ENCODE measurements at places on chromosomes 6 and 20. TPM values are rescaled to one million over a fixed set of nuclear protein-coding genes. Genes with fewer than 3 reads are reported as not detected.

DNA sequence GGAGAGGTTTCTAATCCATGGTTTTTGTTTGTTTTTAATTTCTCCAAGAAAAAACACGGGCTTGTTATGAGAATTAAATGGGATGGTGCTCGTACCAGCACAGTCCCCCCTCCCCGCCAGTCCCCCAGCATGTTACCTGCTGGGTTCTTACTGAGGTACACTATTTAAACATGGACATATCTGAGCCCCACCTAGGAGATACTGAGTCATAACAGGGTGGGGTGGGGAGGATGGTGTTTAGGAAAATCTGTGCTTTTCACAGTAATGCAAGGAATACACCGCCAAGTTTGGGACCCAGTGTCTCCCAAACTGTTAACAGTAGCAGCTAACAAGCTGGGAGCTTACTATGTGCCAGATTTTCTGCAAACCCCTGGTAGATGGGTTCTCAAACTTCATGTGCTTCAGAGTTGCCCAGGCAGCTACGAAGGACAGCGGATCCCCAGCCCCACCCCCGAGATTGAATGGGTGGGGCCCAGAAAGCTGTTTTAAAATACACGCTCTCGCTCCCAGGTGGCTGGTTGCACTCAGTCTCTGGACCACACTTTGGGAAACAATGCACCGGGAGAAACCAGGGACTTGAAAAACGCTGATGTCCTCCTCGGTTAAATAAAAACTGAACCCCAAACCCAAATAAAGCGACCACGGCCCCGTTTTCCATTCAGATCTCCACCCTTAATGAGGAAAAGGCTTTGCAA lies 995 bp downstream of the ZFP64 start:
- DNase-seq: peak; percentile 46

The FIG4 gene
- polyA plus RNA-seq: 25.8 TPM

GRCh38 chr20:60001108-60001507 lies 42.9 kb downstream of the CDH26 start:
- DNase-seq: no peak

DNA sequence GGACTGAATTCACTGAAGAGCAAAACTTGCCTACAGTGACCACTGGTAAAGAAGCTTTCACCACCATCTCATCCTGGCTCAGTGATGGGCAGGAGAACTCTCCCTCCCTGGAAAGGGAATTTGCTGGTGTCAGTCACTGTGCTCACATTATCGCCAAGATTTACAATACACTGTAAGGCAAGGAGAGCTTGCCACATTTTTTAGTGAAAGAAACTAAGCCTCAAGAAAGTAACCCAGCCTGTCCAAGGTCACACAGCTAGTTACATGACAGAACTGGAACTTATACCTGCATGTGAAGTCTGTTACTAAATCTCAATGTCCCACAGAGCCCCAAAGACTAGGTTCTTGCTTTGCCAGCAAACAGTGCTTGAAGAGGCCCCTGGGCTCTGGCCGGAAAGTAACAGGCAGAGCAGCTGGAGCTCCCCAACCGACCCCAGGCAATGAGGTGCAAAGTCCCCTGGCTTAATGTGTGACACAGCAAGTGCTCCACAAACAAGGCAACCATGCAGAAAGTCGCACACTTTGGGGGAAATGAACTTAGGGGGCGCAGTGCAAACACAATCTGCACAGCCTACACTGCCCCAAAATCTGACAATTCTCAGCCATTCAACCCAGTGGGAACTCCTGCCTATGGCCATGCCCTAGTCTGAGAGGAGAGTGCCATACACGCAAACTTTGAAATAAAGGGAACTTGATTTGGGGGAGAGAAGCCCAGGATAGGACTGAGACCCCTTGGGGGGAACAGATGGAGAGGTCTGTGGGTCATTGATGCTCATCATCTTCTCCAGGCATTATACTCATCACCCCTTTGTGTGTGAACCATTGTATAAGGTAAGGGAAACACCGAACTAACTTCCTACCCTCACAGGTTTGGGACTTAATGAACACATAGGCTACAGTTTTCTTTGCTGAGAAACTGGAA lies 1.9 kb downstream of the BCL2L1 start:
- no peak for DNase-seq

The ZNF451 gene
- polyA plus RNA-seq: 49.8 TPM

GRCh38 chr6:142569676-142570075 lies 267.9 kb downstream of the ADGRG6 start:
- no peak for DNase-seq

DNA sequence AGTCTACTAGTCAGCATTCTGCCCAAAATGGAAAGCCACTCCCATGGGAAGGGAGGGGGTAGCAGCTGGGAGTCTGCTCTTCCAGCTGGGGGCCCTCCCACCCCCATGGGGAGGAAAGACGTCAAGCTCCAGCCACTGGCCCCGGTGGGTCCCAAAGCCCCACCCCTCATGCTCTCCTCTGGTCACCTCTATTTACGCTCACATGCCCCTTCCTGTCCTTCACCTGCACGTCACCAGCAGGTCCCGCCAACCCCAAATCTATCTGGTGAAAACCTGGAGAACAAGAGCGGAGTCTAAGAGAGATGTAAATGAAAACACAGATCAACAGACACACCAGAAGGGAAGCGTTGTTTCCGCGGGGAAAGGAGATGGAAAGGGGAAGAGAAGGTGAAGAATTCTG lies 30.0 kb upstream of the ZBP1 start:
- no peak for DNase-seq

DNA sequence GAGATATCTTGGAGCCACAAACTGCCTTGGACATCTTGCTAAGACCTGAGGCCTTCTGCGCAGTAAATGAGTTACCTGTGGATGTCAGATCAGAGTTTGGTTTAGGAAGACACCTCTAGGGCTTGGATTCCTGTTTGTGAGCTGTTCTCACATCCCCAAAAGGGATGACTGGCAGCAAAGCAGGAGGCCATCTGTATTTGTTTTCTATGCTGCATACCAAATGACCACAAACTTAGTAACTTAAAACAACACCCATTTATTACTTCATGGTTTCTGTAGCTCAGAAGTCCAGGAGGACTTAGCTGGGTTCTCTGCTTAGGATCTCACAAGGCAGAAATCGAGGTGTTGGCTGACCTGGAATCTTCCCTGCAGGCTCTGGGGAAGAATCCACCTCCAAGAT lies 116.7 kb downstream of the UNC5CL start:
- no peak for DNase-seq

- no peak for DNase-seq
Measured at GRCh38 chr6:116036075-116036773, 24.5 kb downstream of the FRK start.

All from left kidney (tissue), 8 donors.